ENCODE measurements at places on chromosomes 13 and 19. TPM values are rescaled to one million over a fixed set of nuclear protein-coding genes. Genes with fewer than 3 reads are reported as not detected.

IL17D gene
- total RNA-seq: 4.1 TPM

ZNF99 gene
- under 0.01 TPM for total RNA-seq

HSD17B14 gene
- 6.8 TPM for total RNA-seq

SIGLEC6 gene
- not detected for total RNA-seq

ZNF555 gene
- total RNA-seq: 9.2 TPM

TSKS gene
- total RNA-seq: 0.13 TPM

ODAD3 gene
- total RNA-seq: 0.32 TPM

ZNF100 gene
- 4.4 TPM for total RNA-seq

ALOX5AP gene
- total RNA-seq: not detected

OSCAR gene
- total RNA-seq: 0.39 TPM

SLC1A6 gene
- not detected for total RNA-seq

ZNF490 gene
- total RNA-seq: 14.8 TPM

LGALS4 gene
- total RNA-seq: not detected

ZNF283 gene
- total RNA-seq: 19.1 TPM

KLK10 gene
- total RNA-seq: not detected

NLRP5 gene
- total RNA-seq: not detected

FPR1 gene
- total RNA-seq: not detected

BSG gene
- 245 TPM for total RNA-seq

COL4A2 gene
- total RNA-seq: 79.6 TPM

PTH2 gene
- total RNA-seq: not detected

NOVA2 gene
- total RNA-seq: under 0.01 TPM

FPR2 gene
- total RNA-seq: not detected

BEST2 gene
- total RNA-seq: not detected

ZMYM2 gene
- 72.3 TPM for total RNA-seq

TMEM86B gene
- total RNA-seq: 0.76 TPM

TIMM44 gene
- total RNA-seq: 48.3 TPM

NCAN gene
- total RNA-seq: not detected

FSTL3 gene
- 33.2 TPM for total RNA-seq

ELL gene
- total RNA-seq: 13.8 TPM

FREM2 gene
- not detected for total RNA-seq

MBD3L2B gene
- total RNA-seq: not detected

SULT2B1 gene
- not detected for total RNA-seq

IFNL1 gene
- total RNA-seq: not detected

SHANK1 gene
- 0.52 TPM for total RNA-seq

N4BP2L1 gene
- total RNA-seq: 10.6 TPM

ZNF547 gene
- total RNA-seq: 3.5 TPM

ZNF221 gene
- total RNA-seq: 15.5 TPM

ZNF548 gene
- 23.2 TPM for total RNA-seq

SYNGR4 gene
- total RNA-seq: not detected

STOML3 gene
- not detected for total RNA-seq

PABPC3 gene
- total RNA-seq: 0.39 TPM

PEAK3 gene
- not detected for total RNA-seq

ZBTB32 gene
- not detected for total RNA-seq

SPINT2 gene
- total RNA-seq: 29.1 TPM

ZNF723 gene
- not detected for total RNA-seq

FGF21 gene
- not detected for total RNA-seq

CERS4 gene
- total RNA-seq: 28.9 TPM

SELENOV gene
- total RNA-seq: not detected

SIGLEC5 gene
- total RNA-seq: not detected

CA11 gene
- 1.4 TPM for total RNA-seq

PLIN4 gene
- 0.11 TPM for total RNA-seq

KIR2DL4 gene
- not detected for total RNA-seq

CRLF1 gene
- total RNA-seq: 49.8 TPM

COX6B2 gene
- total RNA-seq: not detected

RDH13 gene
- 9.1 TPM for total RNA-seq

KIR2DL1 gene
- not detected for total RNA-seq
